Activated naive CD4-positive, alpha-beta T cell treated with Interleukin-2 at 50 U/mL for 16 hours (primary cell): ENCODE measurements at places on chromosomes 7 and 10.

- no peak for DNase-seq
Observed at GRCh38 chr10:66277481-66277880, 648.4 kb upstream of the LRRTM3 start.

DNA sequence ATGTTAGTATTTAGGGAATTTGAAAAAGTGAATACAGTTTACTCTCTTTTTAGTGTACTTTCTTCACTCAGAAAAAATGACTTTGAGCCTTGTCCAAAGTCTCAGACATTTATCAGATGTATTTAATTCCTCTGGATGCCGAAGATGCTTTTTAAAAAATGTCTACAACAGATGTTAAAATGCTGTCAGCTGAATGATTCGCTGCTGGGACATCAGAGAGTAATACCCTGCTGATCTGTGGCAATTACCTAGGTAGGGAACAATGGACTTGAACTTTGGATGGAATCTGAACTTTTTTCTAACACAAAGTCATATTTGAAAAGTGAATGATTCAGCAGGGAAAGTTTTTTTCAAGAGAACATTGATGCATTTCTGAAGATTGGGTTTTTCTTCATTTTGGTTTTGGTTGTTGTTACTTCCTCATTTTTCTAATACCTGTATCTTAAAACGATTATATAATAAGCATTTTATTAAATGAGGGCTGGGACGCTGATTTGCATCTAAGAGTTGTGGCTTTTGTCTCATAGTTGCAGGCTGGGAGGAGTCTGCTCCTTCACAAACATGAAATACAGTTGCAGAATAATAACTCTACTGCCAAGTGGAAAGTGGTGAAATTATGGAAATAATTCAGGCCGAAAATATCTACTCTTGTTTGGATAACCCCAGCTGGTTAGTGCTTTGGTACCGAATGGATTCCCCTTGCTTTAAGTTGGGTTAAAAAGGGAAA, 98.0 kb downstream of the SPAG6 start:
- DNase-seq, result no peak

GRCh38 chr7:5393748-5394147, 29.9 kb downstream of the TNRC18 start:
- DNase-seq, result no peak

DNA sequence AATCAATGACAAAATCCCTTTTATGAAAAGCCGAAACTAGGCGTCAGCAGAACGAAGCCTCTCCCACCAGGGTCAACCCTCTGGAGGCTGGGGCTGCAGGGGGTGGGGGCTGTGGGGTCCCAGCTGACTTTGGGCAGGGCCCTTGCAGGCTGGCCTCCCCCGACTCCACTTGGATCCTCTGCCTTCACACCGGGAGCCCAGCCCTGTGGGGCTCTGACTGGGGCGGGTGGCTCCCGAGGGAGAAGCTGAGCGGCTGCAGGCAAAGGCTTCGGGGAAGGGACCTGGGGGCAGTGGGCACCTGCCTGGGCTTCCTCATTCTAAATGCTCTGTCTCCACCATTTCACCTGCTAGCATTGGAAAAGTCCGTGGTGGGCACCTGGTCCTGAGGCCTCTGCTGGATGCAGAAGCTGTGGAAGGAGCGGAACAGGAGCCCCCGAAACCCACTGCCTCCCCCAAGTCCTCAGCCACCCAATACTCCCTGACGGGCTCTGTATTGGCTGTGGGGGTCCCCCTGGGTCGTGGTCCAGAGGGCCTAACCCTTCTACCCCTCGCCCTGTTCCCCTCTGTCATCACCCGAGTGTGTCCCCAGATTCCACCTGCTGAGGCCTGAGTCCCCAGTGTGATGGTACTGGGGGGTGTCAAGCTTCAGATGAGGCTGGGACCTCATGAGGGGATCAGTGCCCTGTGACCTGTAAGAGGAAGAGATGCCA, 108.6 kb downstream of the DNAJB6 start:
- no peak for DNase-seq

- no peak for DNase-seq
Observed at GRCh38 chr10:128865436-128866195, 601.4 kb upstream of the MGMT start.

DNA sequence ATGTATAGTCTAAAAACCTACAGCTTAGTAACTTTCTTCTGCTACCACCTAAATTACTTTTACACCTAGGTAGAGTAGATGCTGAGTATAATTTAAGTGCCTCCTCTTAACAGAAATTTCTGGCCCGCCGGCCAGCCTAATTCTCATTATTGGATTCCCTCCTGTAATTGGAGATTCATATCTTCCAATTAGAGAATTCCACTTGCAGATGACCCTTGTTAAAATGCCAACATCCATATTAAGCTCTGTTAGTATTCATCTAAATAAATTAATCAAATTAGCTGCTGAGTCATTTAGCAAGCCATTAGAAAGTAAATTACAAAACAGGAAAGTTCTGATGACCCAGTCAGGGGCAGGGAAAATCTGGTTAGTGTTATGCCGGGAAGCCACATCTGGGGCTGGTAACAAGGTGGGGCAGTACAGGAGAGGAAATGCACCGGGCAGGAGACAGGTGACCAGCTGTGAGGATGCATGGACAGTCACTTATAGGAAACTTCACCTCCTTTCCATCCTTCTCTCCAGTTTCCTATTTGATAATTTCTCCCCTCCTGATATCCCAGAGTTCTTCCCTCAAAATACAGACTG, 82.8 kb downstream of the ORC5 start:
- DNase-seq, result no peak

- DNase-seq, result no peak
Observed at GRCh38 chr10:121771966-121772365, 155.9 kb downstream of the ATE1 start.

DNA sequence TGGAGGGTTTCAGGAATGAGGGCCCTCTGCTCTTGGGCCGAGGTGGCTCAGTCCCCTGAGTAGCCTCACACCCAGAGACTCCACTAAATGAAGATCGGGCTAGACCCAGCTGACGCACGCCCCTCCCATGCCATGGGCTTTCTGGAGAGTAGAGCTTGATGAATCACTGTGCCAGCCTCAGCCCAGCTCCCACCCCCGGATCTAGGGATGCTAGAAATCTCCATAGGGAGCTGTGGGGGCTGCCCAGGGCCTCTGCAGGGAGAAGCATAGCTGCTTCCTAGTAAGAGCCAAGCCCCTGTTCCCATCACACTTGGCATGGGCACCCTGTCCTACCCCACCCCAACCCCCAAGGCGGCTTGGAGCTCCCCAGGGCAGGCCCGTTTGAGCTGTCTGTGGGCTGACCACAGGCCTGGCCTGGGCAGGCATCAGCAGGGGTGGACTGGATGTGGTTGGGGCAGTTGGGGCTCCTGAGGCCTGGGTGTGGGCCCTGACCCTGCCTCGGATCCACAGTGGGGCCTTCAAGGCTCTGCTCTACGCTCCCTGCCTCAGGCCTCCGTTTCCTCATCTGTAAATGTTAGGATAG, 121.2 kb downstream of the ZMIZ1 start:
- no peak for DNase-seq

DNA sequence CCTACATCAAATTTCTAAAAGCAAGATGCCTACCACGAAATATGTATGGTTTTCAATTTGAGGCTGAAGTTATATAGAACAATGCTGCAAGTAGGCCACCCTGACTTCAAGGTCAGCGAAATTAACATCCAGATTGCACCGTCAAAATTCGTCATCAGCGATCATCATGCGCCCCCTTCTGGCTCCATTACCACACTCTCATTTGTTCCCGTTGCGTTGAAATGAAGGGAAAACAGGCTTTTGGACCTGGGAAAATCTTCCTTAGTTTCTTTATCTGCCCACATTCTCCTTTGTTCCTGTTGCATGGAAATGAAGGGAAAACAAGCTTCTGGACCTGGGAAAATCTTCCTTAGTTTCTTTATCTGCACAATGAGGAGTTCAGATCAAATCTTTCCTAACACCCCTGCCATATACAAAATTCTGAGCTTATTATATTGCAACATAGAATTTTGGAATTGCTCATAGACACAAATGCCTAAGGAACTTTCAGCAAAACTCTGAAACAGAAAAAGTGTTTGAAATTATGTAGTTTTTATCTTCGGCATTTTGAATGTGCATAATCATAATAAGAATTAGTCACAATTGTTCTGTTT, 98.2 kb upstream of the PRKCQ start:
- DNase-seq, result peak; percentile 67

- DNase-seq, result no peak
Observed at GRCh38 chr7:134512271-134512670, 15.1 kb upstream of the AKR1B10 start.

DNA sequence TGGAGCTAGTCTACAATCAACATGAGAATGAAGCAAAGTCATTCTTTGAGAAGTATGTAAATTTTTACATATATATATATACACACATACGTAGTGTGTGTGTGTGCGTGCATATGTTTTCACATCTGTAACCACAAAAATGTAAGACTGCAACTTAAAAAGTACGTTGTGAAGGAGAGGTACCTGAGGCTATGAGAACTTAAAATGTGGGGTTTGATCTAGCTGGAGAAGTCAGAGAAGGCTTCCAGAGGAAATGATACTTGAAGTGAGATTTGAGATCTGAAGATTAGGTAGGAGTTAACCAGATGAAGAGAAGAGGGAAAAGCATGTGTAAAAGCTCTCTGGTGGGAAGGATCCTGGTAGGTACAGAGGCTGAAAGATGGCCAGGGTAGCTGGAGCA, 5.8 kb downstream of the TAF5 start:
- DNase-seq, result no peak

DNA sequence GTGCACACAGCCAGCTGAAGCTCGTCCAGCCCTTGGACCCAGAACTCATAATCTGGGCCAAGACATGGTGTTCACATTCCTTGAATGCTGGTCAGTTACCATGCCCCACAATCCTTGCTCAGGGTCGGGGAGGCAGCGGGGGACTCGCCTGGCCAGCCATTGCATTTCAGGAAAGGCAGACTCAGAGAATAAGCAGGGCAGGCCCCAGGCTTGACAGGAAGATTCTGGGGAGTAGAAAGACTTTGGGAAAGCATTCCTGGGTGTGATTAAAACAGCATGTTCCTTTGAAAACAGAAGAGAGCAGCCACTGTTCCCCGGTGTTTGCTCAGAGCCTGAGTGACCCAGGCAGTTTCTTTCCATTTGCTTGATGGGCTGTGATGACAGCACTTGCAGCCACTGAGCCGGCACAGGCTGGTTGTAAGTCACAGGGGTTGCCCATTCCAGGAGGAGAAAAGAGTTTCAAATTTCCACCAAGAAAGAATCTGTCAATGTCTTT, 473.7 kb downstream of the TYW1 start:
- no peak for DNase-seq

- DNase-seq, result no peak
Observed at GRCh38 chr10:13820119-13820963, 233.6 kb downstream of the PRPF18 start.

DNA sequence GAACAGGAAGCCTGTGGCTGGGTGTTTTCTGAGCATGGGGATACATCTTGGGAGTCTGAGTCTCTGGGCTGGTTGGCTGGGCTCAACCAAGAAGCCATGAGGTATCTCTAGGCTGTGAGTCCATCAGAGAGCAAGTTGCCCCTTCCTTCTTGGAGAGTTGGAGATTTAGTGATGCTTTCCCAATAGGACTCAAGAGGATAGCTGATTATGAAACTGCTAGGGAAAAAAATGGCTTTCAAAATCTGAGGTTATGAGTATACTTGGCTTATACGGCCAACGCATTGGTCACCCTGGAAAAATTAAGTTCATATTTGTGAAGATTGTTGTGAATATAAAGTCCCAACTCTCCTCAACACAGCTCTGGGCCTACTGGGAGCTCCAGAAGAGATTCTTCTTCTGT, 162.7 kb upstream of the KMT2E start:
- DNase-seq, result no peak

DNA sequence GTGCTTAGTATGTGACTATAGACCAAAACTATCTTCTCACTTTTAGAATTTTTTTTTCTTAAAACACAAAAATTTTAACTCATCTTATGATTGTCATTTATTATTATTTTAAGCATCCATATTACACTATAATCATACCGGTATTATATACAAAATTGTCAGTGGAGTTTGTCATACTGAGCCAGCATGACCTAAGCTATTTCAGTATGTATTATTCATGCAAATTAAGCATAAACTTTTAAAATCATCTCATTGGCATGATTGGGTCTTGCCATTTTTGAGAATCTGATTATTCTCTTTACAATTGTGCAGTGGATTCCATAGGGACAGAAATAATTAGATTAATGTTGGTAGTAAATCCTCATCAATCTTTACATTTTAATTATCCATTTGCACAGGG, 46.2 kb upstream of the STMP1 start:
- no peak for DNase-seq

DNA sequence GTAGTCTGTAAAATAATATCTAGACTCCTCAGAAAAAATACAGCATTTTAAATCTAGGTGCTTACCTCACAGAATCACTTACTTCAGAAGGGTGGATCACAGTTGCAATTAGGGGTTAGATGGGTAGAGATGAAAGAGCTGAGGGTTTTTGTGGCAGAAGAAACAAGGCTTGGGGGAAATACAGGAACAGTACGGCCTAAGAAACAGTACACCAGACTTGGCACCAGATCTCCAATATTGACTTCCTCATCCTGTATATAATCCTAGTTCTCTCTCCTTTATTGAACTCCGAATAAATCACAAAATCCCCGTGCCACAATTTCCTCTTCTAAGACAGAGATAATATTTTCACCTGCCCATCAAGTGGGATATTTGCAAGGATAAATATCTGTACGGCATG, 14.3 kb downstream of the CEP41 start:
- no peak for DNase-seq

DNA sequence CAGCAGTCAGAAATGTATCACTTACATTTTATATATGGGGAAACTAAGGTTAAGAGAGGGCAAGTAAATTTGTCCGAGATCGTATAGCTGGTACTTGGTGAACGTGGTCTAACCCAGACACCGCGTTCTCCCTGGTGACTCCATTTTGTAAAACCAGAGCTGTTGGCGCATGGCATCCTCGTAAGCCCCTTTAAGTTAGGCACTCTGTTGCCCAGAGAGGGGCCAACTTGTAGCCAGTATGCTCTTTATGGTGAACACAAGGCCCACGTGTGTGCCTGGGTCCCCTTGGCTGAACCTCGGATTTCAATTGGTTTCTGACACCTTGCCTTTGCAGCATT, 39.7 kb upstream of the ZNF518A start:
- DNase-seq, result no peak

- no peak for DNase-seq
Observed at GRCh38 chr7:1922870-1923236, 252.8 kb downstream of the ELFN1 start.

GRCh38 chr7:139783647-139784385, 6.0 kb upstream of the HIPK2 start:
- no peak for DNase-seq

- peak; percentile 45 for DNase-seq
Observed at GRCh38 chr10:14032406-14032998, 298.2 kb downstream of the FRMD4A start.

GRCh38 chr7:56092789-56093531, at the start of gene PHKG1:
PHKG1 (minus strand) TSS chr7:56092952; CDS start chr7:56088941, 4,011 bp downstream.
- DNase-seq, result no peak
